ENCODE measurements at places on chromosomes 2 and 18.

DNA sequence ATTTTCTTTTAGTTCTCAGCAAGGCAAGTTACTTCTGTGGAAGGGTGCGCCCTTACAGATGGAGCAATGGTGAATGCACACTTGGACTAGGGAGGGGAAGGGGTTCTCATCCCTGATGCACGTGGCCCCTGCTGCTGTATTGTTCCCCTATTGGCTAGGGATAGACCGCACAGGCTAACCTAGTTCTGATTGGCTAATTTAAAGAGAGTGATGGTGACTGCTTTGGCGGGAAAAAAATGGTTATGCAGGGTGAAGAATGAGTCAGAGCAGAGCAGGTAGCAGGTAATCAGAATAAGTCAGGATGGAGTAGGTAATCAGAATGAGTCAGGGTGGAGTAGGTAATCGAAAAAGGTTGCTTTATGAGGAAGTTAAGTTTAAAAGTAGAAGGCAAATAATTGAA, 171.5 kb downstream of the MTCL1 start:
- DNase-seq = no peak

DNA sequence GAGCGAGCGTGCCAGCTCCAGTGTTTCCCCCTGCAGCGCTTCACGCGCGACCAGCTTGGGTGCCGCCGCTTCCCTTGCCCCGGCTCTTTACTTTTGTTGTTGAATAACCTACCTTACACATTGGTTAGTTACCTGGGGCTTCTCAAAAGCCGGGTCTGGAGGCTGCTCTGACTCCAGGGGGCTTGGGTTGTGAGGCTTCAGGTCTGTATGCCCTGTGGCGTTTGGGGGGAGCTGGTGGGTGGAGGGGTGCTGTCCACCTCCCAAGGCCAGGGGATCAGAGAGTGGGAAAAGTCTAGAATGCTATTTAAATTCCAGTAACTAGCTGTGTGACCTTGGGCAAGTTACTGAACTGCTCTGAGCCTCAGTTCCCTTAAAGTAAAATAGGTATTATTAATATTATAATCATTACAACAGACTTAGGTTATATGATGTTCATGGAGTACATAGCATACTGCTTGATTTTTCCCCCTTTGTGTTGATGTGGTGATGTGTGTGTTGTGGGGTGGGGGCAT, 770 bp downstream of the LYPD6B start:
- DNase-seq = no peak

- peak; percentile 20 for DNase-seq
Measured at GRCh38 chr2:205731583-205731981, 49.3 kb downstream of the NRP2 start.

DNA sequence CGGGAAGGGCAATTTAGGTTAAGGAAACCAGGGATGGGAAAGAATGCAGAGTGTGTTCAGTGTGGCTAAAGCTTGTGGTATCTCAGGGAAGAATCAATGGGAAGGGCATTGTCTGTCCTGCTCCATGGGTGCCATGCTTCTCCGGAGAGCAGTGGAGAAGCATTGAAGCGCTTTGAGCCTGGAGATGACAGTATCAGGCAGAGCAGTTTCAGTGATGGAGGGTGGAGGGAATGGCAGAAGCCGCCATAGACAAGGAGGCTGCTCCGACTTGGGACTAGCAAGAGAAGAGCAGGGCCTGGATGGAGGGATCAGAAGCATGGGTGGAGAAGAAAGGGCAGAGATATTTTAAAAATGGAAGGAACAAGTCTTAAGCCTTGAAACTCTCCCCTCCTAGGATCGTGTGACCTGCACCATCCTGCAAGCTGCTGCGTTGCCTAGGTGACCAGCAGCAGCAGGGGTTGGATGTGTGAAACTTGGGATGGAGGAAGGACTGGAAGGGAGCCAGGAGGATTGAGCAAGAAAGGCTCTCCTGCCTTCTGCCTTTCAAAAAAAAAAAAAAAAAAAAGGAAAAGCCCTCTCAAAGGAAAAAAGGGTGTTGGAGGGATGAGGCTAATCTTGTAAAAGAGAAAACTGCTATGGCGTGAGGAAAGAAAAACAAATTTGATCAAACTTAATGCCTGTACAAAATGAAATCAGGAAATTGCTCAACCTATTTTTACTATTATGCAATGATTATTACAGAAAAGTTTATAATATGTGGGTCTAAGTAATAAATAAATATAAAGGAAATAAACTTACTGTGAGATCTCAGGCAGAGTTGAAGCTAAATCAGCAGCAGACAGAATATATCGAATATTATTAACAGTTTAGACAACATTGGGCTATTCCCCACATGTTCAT, 493.8 kb upstream of the NRP2 start:
- no peak for DNase-seq

DNA sequence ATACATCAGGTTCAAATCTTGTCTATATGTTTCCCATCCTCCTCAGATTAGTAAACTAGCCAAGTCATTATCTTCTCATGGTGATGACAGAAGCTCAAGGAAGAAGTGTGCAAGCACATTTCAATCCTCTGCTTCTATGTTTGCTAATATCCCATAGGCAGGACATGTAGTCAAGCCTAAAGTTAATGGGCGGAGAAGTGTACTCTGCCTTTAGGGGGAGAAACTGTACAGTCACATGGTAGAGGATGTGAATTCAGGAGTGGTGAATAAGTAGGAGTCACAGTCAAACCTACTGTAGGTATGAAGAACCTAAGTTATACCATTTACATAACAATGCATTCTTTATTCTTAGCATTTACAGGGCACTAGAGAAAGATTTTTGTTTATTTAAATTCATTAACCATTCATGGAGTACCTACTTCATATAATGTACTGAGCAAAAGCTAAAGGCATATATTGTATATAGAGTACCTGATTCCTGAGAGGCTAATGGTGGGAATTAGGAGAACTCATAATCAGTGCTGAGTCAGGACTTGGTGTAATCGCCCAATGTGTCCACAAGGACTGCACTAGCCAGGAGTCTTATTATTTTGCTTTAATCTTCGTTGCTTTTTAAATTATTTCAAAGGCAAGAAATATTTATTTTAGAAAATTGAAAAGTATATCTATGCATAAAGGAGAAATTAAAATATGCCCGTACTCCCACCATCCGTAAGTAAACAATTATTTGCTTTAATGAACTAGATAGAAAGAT, 394.3 kb upstream of the ETAA1 start:
- no peak for DNase-seq

GRCh38 chr2:69086466-69086865, 73.5 kb downstream of the ANTXR1 start:
- peak; percentile 26 for DNase-seq
